ENCODE measurements at places on chromosomes 5 and 9.

- DNase-seq = no peak
Measured at GRCh38 chr9:133680250-133680975, 44.2 kb downstream of the DBH start.

GRCh38 chr5:151682240-151682639 is 4.5 kb downstream of the SPARC start:
- DNase-seq = no peak

- DNase-seq = no peak
Measured at GRCh38 chr9:126758916-126759585, 45.8 kb upstream of the ZBTB43 start.

GRCh38 chr5:143258559-143259253 is 144.8 kb downstream of the NR3C1 start:
- DNase-seq = no peak

DNA sequence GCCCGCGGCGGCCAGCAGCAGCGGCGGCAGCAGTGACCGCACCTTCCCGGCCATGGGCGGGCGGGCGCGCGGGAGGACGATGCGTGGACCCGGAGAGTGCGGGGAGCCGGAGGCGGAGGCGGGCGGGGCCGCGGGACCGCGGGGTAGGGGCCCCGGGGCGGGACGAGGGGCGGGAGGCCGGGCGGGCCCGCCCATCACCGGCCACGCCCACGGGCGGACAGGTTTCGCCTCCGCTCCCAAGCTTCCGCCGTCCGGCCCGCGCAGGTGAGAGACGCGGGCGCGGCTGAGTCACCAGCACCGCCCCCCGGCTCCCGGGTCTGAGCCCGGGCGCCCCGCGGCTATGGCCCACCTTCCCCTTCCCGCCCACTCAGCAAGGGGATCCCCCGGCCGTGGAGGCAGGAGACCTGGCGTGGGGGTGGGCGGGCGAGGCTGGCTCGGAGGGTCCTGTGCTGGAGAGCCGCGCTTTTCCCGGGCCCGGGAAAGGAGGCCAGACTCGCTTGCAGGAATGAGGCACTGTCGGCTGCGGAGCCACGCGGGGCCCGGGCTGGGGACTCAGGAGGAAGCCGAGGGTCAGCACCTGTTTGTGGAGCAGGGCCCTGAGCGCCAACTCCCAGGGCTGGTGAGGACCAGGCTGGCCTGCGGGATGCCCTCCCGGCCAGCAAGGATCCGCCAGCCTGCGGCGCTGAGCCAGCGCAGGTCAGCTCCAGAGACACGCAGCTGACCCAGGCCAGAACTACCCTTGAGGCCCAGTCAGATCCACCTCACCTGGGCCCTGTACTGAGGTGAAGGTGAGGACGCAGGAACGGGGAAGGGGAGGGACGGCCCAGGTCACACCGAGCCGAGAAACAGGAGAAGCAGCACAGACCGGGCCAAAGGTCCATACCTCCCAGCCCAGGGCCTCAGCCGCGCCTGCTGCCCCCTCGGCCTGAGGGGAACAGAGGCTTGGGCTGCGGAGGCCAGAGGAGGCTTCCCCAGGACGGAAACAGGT is at the start of gene ENTPD2:
Gene ENTPD2 (minus strand): TSS at position 118 of the 988 bp plus-strand sequence. CDS start 64 bp downstream, at position 54.
- DNase-seq = no peak

GRCh38 chr9:15570769-15571168 is 17.9 kb downstream of the CCDC171 start:
- no peak for DNase-seq

DNA sequence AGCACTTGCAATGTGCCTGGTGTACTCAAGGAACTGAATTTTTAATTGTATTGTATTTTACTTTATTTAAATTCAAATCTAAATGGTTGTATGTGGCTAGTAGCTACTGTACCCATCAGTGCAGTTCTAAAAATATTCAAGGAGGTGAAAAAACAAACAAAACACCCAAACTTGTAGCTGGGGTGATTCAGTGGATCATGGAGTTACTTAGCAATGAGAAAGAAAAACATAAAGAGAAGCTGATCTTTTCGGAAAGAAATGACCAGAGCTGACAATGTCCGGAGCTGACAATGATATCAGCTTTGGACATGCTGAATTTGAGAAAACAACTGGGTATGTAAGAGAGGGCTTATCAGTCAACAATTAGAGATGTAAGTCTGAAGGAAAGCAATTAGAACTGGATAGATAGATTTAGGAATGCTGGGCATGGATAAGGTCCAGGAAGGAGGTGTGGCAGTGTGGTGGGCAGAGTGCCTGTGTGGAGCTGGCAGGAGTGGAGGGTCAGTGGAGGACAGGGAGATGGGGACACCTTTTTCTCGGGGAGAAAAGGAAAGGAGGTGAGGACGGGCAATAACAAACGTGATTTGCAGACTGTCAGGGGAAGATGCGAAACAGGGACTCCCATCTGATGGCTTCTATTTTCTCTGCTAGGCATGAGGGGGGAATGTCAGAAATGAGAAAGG is 113.2 kb downstream of the DCP2 start:
- no peak for DNase-seq

DNA sequence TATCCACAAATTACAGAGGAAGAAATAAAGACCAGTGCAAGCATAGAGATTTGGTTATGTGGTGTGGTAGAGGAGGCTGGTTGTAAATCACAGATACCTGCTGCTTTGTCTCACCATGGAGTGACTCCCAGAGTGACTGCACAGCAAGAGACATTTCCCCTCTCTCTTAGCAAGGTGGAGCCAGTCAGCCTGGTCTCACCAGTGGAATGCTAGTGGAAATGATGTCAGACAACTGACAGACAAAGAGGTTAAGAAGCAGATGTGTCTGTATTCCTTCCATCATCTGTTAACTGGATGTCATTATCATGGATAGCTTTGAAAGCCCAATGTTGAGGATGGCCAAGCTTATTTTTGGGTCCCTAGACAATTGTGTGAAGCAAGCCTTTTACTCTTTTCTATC is 509.4 kb upstream of the SEMA6A start:
- DNase-seq = no peak

- DNase-seq = no peak
Measured at GRCh38 chr9:14135421-14135820, 178.5 kb downstream of the NFIB start.

GRCh38 chr9:3277200-3277599 is 248.6 kb downstream of the RFX3 start:
- no peak for DNase-seq

GRCh38 chr5:33166522-33166921 is 274.2 kb upstream of the TARS1 start:
- no peak for DNase-seq

- DNase-seq = no peak
Measured at GRCh38 chr5:126659805-126660482, 59.2 kb downstream of the PHAX start.

- DNase-seq = no peak
Measured at GRCh38 chr9:126550891-126551351, 62.8 kb upstream of the LMX1B start.

GRCh38 chr5:34957857-34958690 is 28.7 kb downstream of the DNAJC21 start:
- no peak for DNase-seq

DNA sequence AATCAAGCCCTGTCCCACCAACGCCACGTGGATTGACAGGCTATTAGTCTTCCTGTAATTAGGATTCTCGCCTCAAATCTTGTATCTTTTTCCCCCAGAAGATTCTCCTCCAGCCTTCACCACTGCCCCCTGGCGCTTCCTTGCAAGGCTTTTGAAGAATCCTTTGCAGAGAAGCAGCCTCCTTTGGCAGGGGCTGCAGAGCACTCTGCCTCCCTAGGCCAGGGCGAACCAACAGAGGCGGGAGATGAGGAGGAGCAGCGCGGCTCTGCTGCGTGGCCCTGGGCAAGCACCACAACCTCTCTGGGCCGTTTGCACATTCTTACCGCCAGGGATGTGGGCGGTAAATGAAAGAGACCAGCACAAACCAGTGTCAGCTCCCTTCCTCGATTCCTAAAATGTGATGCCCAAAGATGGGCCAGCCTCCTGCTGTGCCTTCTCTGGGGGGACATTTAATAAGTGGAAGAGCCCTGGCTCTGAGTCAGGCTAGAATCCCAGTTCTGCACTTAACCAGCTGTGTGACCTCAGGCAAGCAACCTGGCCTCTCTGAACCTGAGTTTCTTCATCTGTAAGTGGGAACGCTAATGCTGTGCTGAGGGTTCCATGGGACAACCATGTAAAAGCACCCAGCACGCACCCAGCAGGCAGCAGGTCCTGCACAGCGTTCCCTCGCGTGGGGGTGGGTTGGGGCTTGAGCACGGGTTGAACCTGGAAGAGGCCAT is 128.6 kb downstream of the KCNIP1 start:
- no peak for DNase-seq

GRCh38 chr9:79707589-79707988 is 135.8 kb downstream of the TLE4 start:
- no peak for DNase-seq

GRCh38 chr9:14127656-14128055 is 186.3 kb downstream of the NFIB start:
- DNase-seq = no peak

DNA sequence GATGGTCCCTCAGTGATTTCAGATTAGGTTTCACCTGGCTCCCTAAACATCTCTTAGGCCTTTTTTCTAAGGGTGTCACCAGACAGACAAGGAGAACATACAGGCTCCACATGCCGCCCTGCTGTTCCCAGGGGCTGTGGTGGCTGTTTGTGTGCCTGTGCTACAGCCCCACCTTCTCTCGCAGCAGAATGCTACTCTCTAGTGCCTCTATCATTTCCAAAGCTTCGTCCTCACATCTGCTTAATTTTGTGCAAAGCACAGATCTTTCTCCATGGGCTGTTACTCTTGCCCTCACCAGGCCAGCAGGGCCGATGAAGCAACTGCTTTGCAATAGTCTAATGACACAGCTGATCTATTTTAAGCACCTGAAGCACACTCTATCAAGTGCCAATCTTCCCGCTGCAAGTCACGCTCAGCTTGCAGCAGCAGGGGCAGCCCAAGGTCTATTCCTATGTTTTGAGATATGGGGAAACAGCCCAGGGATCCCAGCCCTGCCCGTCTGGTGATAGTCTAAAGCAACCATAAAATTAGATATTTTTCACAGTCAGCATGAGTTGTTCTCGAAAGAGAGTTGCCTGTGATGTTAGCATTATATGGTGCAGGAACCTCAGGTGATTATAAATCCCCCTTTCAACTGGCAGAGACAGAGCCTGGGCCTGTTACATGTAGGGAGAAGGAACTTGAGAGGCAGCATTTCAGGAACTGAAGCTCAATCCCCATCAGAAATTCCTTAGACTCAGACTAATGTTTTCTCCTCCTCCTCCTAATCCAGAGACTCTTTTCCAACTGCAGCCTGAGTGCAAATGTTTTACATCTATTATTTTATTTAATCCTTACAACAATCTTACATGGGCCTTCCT is 12.7 kb downstream of the ABLIM3 start:
- no peak for DNase-seq

GRCh38 chr9:71036501-71036900 is 84.9 kb downstream of the TRPM3 start:
- no peak for DNase-seq

- no peak for DNase-seq
Measured at GRCh38 chr9:1051210-1051583, 1.0 kb downstream of the DMRT2 start.

GRCh38 chr9:124869986-124870560 is 8.1 kb downstream of the ARPC5L start:
- DNase-seq = peak; percentile 77

GRCh38 chr5:81750308-81751008 is 439 bp downstream of the SSBP2 start:
- DNase-seq = peak; percentile 11

DNA sequence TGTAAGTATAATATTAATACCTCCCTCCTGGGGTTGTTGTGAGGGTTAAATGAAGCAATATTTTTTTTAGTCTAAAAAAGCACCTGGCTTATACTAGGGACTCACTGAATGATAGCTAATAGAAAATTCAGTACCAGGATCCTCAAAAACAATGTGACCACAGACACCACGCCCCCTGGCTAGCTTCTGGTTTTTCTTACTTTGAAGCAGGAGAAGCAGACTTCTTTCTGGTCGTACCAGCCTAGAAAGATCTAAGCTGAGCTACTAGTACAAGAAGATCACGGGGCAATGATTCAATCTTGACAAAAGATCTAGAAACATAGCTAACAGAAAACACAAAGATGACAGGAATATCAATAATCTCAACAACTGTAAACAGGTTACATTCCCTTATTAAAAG is 218.5 kb upstream of the SLC30A5 start:
- no peak for DNase-seq

- DNase-seq = no peak
Measured at GRCh38 chr9:715300-715699, 126.2 kb upstream of the DMRT1 start.

GRCh38 chr5:74044936-74045335 is 418.9 kb downstream of the ARHGEF28 start:
- DNase-seq = no peak

GRCh38 chr5:152511120-152511519 is 106.0 kb upstream of the NMUR2 start:
- no peak for DNase-seq

DNA sequence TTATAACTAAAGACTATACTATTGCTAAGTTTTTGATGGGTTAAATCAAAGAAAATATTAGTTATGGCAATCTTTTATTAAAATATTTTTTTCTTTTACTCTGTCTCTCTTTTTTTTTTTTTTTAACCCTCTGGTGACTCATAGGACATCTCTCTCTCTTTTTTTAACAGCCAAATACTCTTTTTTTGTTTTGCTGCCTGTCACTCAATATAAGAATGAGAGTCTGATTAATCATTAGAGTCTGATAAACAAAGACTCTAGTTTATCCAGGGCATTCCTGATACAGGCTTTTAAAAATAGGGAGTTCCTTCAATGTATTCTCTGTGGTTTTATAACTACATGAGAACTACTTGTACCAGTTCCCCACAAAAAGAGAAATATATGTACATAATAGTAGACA is 77.3 kb downstream of the SLC38A9 start:
- no peak for DNase-seq
